C1 segment of cervical spinal cord (tissue), 14 donors: ENCODE measurements at places on chromosomes 11 and 22.
A peak's percentile ranks its signal among the peaks of the same experiment; 100 is the strongest.

- no peak for DNase-seq
Measured at GRCh38 chr22:41249442-41249841, 8.7 kb upstream of the CHADL start.

- DNase-seq: no peak
Measured at GRCh38 chr22:27572278-27572666, 229.3 kb downstream of the MN1 start.

- DNase-seq: no peak
Measured at GRCh38 chr11:95521133-95521542, 268.4 kb downstream of the FAM76B start.

GRCh38 chr11:24837112-24837511, 340.3 kb downstream of the LUZP2 start:
- no peak for DNase-seq

- DNase-seq: no peak
Measured at GRCh38 chr22:21633481-21633880, 921 bp downstream of the CCDC116 start.

DNA sequence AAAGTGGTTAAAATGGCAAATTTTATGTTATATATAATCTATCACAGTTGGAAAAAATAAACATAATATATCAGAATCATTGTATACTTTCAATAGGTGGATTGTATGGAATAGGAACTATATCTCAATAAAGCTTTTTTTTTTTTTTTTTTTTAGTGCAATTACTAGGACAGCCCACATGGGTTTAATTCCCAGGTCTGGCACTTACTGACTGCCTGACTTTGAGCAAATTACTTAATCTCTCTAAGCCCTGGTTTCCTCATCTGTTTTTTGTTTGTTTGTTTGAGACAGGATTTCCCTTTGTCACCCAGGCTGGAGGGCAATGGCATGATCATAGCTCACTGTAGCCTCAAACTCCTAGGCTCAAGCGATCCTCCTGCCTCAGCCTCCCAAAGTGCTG, 26.1 kb upstream of the BAIAP2L2 start:
- DNase-seq: no peak

GRCh38 chr11:97965849-97966646, 1054.7 kb upstream of the CNTN5 start:
- no peak for DNase-seq

DNA sequence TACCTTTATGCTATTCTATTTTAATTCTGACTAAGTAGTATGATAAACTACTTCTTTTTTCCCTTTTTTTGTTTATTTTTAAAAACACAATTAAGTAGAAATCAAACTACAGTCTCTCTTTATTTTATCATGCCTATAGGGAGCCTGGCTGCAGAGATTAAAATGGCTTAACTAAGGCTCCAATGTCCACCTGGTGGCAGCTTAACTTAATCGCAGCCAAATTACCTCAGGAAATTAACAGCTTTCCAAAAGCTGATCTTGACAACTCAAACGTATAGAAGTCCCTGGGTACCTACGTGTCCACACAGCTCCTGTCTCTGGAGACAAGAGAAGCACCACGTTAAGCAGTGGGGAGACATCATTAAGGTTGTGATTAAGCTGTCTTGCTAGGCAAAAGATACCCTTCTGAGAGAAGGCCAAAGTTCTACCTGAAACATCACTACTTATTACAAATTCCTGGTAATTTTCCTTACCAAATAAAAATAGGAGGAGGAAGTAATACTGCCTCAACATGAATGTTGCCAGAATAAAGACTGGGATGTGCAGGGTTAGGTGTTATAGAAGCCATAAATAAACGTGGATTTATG, 63.2 kb upstream of the SNX19 start:
- DNase-seq: no peak

GRCh38 chr11:28951191-28951590, 843.0 kb downstream of the METTL15 start:
- DNase-seq: no peak

DNA sequence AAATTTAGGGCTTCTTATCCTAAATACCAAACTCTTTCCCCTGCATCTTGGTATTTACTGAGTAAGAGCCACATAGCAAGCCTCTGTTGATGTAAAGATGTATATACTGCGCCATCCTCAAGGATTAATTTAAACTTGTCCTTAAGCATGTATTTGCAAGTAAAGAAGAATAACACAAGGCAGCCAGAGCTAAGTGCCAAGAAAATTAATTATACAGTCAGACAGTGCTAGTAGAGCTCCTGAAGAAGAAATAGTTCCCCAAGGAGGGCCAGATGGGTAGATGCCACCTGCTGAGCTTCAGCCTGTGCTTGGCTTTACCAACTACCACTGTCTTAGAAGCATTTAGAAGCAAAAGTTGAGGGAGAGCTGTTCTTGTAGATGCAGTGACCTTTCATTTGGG, 470.0 kb downstream of the BUD13 start:
- no peak for DNase-seq

GRCh38 chr11:9056467-9056866, 34.9 kb downstream of the SCUBE2 start:
- DNase-seq: no peak

DNA sequence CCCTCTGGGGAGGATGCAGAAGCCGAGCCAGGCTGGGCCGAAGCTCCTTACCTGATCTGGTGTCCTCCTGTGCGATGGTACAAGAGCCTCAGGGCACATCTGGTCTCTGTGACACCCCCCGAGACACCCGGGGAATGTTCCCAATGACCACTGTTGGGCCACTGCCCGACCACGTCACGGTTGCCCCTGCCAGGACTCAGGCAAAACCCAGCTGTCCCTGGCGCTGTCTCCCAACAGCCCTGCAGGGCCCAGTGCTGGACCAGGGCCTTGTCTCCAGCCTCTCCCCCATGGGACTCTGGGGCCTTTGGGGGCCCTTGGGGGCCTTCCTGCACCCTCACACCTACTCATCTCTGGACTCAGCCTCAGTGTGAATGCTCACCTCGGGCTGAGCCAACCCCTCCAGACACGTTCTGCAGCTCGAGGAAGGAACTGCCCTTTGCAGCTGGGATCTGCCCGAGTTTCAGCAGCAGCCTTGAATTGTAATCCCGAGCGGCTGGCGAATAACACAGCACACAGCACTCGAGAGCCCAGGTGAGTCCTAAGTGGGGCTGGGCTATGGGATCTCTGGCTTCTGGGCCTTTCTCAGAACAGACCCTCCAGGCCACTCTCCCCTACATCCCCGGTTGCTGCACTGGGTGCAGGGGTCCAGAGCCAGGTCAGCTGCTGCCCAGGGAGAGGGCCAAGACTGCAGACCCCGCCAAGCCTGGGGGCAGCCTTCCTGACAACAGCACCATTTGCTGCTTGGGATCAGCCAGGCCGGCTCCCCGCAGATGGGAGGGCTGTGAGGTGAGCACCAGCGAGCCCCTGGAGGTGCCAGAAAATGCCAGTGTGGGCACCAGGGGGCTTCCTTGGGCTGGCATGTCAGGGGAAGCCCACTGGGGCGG, 39.8 kb downstream of the RTN4R start:
- DNase-seq: peak; percentile 5

DNA sequence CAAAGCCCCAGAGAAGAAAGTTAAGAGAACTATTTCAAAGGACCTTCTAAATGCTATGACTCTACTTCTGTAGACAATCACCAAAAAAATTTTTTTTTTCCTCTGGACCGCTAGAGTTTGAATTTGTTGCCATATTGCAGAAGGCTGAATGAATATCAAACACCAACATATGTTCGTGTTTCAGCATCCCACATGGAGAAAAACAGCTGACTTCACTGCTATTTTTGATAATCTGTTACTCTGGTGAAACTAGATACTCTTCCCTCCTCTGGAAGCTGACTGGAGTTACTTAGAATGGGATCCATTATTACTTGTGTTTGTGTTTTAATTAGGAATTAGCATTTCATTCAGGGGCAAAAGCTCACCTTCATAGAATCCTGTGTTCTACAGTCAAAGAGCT, 447.0 kb downstream of the AASDHPPT start:
- no peak for DNase-seq

DNA sequence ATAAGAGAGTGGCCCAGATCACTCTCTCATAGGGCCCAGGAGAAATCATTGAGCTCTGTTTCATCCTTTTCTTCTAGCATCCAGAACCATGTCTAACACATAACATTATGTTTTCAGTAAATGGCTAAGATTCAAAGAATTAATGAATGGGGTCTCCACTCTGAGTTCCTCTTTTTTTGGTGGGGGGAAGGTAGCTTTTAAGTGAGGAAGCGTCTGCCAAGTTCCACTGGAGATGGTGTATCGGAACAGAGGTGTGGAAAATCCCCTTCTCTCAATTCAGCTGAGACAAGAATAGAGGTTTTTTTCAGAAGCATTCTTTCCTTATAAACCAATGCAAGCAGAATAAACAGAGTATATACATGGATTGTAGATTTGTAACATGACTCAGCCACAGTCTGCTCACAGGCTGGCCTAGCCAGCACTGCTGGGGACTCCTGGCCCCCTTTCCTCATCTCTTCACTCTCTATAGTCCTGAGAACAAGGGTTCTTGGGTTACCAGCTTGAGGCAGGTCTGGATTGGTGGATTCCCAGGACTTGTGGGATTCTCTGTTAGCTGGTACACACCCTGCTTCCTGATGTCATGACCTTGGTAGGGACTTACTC, 97.2 kb downstream of the TRAF6 start:
- DNase-seq: no peak

DNA sequence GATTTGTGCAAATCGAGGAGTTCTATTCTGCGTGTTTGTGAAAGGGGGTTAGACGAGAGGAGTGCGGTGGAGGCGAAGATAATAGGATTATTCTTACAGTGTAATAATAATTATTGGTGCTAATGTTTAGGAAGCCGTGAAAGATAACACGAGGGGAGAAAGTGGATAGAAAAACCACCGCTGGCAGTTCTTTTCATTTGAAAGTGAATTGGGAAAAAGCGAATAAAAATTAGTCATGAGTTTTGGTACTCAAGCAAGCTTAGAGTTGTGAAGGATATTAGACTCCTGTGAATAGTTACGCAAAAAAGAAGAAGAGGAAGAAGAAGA, 575 bp downstream of the SLC6A5 start:
- no peak for DNase-seq

DNA sequence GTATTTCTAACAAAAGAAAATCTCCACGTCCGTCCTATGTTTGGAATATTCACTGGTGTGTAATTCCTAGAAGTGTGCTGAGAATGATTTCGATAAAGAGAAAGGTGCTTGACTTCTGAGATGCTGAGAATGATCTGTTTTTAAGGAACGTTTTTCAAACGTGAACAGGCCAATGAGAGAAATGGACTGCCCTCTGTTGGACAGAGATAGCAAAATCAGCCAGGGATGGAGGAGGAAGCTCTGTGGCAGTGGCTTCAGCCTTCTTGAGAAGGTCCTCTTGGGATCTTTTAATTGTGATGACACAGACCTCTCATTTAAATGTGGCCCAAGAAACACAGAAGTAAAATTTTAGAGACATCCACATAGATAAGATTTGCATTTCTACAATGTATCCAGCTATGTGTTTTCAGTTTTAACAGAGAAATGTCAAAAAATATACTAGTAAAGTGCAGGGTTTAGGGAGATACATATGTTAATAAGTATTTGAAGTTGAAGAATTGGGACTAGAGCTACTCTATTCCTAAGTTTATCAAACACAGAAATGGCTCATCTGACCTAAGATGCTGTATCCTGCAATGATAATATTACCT, 84.0 kb upstream of the RCN1 start:
- DNase-seq: no peak
